ENCODE measurements at places on chromosomes 3 and 15.

DNA sequence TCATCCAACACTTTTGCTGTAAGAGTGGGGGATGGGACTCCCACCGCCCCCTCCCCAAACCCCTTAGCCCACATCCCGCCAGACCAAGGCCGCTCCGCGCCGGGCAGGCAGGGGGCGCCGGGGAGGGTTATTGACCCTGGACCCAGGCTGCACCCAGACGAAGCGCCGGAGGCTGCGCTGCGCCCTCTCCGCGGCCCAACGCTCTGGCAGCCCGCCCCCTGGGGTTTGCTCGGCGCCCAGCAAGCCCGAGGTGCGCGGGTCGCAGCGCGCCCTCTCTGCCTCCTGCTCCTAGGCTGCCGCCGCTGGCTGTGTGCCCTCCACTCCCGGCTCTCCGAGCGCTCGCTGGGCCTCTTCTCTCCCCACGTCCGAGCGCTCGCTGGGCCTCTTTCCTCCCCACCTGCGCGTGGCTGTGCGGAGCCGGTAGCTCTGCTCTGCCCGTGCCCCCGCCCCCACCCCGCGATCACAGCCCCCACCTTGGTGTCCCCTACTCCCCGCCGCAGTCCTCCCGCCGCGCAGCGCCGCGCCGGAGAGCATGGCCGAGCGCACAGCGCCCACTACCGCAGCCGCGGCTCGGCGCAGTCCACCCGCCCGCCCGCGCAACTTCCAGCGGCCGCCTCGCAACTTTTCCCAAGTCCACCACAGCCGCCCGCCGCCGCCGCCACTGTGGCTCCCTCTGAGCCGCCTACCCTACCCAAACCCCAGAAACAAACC lies 1.2 kb downstream of the MECOM start:
- peak; percentile 71 for DNase-seq

DNA sequence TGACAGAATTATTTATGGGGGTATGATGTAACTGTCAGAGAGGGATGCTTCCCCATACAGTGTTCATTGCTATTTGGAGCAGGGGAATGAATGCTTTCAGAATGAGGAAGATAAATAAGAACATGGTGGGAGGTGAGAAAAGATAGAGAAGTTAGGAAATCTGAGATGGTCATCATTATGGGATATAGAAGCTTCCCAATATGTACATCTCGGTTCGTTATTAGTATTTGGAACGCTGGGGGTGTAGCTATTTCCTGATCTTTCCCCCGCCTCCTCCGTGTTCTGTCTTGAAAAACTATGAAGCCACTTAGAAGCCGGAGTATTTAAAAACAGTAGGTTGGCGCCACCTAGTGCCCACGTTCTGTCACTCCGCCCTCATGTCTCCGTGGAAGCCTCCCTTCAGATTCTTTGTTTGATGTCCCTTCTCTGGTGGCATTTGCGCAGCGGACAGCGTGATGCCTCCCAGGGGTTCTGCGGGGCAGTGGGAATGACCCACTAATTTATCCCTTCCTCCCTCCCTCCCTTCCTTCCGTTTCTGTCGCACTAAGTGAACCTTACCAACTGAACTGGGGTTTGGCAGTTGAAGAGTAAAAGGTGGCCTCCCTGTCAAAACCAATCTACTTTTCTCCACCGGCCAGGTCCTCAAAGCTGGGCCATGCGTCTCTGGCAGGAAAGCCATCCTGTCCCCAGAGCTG lies 184.5 kb downstream of the FEZF2 start:
- DNase-seq, result peak; percentile 9

- no peak for DNase-seq
These were observed 166.6 kb upstream of the BHLHE40 start for GRCh38 chr3:4812591-4812990.

- no peak for DNase-seq
These were observed 9.9 kb upstream of the SH3BP5 start for GRCh38 chr3:15342246-15342645.

DNA sequence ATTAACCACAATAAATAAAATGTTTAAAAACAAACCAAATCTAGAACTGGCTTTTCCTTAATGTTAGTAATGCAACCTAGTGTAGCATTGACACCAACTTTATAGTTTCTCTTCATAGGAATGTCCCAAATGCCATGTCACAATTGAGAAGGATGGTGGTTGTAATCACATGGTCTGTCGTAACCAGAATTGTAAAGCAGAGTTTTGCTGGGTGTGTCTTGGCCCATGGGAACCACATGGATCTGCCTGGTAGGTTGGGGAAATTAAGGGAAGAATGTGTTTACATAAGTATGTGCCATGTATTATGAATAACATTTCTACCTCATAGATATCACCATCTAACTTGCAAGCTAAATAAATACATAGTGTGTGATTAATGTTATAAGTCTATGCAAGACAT lies 84.4 kb upstream of the GOLGA6B start:
- DNase-seq, result no peak

GRCh38 chr3:40035177-40035576 lies 225.8 kb downstream of the MYRIP start:
- no peak for DNase-seq

- no peak for DNase-seq
These were observed 306.5 kb downstream of the PLOD2 start for GRCh38 chr3:145854499-145854898.

DNA sequence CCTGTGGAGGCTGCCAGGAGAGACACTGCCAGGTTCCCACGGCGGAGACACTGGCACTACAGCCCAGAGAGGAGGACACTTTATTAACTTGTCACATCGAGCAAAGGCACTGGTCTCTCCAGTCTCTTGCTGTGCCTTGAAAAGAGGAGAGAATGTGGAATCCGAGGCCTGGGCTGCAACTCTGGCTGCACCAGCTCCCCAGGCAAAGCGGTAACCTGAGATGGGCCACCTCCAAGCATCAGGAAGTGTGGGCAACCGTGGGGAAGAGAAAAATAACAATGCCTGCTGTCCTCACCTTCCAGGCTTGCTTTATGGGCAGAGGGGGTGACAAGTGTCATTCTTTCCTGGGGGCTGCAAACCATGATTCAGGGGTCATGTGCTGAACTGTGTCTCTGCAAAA lies 91.6 kb upstream of the RGMA start:
- no peak for DNase-seq

GRCh38 chr15:57319919-57320560 lies 56.3 kb upstream of the CGNL1 start:
- DNase-seq, result peak; percentile 28

DNA sequence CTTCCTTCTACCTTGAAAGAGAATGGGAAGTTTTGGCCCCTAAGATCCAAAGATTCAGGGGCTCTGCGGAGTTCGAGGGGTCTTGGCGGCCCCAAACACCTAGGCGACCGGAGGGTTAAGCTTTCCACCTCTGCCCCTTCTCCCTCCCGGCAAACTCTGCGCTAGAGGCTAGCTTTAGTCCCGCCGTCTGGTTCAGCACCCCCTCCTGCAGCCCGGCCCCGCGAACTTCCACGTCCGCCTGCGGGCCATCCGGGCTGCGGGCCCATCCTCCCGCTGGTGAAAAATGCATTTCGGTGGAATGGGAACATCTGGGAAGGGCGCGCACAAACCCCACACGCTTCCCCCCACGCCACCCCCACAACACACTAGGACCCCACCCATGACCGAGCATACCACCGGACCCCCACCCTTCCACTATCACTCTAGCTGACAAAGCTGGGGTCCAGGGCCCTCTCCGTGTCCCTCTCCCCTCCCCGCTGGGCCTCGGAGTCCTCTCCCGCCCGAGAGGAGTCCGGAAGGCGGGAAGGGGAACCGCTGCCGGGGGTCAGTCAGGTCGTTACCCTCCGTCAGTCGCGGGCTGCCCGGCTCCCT lies 1.0 kb downstream of the SHOX2 start:
- no peak for DNase-seq

DNA sequence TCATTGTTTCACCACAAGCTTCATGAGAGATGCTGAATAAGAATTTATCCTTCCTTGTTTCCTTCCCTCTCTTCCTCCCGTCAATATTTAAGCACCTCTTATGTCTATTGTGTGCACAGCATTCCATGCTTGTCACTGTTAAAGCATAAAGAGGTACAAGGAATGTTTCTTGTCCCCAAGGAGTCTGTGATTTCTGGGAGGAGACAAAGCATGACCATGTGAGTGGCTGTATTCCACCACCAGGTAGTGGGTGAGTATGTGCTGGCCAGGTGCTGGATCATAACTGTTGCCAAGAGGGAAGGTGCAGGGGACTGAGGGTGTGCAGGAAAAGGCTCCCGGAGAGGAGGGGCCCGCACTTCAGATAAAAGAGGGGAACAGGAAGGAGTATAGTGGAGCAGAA lies 62.9 kb upstream of the GSK3B start:
- DNase-seq, result no peak

DNA sequence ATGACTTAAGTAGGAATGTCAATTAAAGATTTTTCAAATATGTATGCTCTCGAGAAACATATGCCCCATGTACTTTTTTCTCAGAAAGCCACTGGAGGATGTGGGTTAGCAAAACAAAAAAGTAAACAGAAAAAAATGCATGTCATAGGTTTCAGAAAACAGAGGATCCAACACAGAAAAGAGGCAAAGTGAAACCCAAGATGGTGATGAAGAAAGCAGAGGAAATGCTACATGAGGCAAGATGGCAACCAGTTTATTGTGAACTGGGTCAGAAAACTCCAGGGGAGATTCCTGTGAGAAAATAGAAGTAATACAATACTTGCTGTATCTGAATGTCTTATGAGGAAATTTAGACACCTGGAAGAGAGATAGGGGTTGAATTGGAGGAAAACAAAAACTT lies 30.8 kb upstream of the EOMES start:
- no peak for DNase-seq

- DNase-seq, result no peak
These were observed 132.4 kb downstream of the EPHA3 start for GRCh38 chr3:89239774-89240173.

- no peak for DNase-seq
These were observed 14.6 kb downstream of the SLC2A2 start for GRCh38 chr3:171011873-171012336.

GRCh38 chr15:72554471-72555425 lies 80.6 kb downstream of the ARIH1 start:
- DNase-seq, result no peak

DNA sequence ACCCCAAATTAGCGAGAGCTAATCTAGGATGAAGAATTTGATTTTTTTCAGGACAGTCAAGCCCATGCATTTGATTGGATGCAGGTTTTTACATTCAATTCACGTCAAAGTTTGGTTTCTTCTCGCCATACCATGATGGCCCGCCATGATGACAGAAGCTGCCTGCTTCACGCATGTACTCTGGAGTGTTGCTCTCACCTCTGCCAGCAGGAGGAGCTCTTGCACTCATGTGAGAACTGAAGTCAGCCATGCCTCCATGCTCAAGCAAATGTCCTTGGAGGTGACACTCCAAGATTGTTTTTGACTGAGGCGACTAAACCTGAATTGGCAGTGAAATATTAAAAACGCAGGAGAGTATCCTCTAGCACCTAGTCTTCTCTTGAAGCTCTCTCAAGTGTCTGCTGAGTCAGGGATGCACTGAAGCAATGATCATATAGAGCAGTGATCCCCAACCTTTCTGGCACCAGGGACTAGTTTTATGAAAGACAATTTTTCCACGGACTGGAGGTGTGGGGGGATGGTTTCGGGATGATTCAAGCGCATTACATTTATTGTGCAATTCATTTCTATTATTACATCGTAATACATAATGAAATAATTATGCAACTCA lies 120.9 kb downstream of the SAMMSON start:
- no peak for DNase-seq

DNA sequence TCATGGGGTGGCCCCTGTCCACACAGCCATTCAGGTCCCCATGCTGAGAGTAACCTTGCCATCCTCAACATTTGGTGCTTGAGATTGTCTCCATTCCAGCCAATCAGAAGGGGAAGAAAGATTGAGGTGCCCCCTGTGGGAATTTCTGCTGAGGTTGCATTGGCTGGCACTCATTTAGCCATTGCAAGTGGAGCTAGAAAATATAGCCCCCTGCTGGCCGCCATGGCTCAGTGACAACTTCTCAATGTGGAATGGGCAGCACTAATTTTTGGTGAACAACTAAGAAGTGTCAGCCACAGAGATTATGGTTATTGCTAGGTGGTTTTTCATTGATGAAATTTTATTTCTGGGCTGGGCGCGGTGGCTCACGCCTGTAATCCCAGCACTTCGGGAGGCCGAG lies 22.0 kb downstream of the COL6A6 start:
- DNase-seq, result no peak

DNA sequence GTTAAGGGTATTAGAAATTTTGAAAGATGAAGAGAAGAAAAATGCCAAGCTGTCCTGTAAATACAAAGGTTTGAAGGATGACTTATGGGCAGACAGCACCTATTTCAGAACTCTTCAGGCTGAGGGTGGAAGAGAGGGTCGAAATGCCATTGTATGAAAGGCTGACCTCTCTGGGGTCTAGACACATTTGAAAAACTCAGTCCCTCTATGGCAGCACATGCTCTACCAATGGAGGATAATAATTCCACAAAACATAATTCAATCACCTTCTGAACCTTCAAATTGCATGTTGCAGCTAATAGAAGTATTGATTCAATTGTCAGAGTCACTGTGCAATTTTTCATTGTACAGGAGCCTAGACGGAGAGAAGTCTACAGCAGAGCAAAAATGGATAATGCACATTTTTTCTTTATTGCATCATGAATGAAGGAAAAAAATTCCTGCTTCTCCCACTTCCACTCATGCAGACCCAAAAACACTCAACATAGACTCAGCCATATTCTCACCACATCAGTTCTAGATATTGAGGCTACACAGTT lies 569.1 kb downstream of the TBL1XR1 start:
- no peak for DNase-seq

GRCh38 chr3:159417761-159418160 lies 570.9 kb upstream of the IL12A start:
- DNase-seq, result no peak

DNA sequence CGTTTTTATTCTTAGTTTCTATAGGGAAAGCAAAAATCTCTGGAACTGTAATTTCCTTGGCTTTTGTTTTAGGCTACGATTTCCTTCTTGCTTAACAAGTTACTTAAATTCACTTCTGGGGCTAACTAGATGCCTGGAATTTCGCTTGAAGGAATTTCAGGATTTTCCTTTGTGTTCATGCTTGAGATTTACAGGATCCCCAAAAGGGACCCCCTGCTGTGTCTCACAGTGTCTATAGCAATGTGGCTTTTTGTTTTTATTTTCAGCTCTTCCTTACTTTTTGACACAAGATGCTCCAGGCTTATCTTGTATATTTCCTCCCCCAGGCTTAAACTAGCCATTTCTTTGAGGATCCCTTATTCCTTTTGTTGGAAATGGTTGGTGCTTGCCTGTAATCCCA lies 95.5 kb upstream of the DPPA4 start:
- no peak for DNase-seq

DNA sequence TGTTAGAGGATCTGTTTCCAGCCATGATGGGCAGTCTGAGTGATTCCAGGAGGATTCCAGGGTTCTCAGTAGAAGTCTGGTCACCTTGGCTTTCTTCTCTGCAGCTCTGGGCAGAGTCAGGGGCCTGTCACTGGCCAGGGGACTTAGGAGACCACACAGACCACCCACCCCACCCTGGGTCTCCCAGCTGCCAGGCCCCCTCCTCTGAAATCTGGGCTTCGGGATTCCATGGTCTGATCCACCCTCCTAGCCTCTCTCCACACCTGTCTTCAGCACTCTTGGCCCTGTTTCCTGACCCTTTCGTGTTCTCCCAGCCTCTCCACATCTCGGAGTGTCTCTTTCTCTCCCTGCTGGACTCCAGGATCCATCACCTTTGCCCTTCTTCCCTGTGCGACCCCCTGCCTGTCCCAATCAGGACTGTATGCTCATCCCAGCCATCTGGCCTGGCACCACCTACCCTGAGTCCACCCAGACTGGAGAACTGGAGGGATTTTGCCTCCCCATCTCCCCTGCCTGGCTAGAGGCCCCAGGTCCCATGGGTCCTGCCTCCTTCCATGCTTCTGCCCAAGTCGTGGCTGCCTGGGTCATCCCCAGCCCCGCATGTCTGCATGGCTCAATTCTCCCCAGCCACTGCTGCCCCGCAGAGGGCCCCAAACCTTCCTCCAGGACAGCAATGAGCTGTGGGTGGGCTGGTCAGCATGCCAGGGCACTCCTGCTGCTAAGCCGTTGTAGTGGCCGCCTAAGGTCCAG lies 34.3 kb downstream of the GOLGA6L10 start:
- DNase-seq, result no peak

All from NCI-H1417 treated with DMSO at 0.1 percent for 48 hours (cell line).